Stimulated activated CD4-positive, alpha-beta T cell treated with anti-CD3 and anti-CD28 coated beads, Interleukin-15, amount 100 ng/mL, for 1 hour (primary cell): ENCODE measurements at places on chromosomes 16 and 17.

- DNase-seq = no peak
These were observed 15.7 kb upstream of the RPL38 start for GRCh38 chr17:74187761-74188160.

DNA sequence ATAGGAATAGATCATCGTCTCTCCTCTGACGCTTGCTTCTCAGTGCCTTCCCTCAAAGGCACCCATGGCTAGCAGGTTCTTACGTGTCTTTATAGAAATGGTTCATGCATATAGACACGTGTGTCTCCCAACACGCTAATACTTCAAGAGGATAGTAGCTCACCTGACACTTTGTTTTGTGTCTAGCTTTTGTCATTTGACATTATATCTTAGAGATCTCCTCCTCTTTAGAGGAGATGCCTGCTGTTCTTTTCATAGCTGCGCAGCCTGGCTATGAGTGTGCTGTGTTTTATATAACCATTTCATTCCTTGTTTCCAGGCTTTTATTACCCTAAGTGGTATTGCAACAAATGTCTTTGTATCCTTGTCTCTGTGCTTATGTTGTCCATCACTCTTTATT, 411.7 kb downstream of the CPPED1 start:
- DNase-seq = no peak

DNA sequence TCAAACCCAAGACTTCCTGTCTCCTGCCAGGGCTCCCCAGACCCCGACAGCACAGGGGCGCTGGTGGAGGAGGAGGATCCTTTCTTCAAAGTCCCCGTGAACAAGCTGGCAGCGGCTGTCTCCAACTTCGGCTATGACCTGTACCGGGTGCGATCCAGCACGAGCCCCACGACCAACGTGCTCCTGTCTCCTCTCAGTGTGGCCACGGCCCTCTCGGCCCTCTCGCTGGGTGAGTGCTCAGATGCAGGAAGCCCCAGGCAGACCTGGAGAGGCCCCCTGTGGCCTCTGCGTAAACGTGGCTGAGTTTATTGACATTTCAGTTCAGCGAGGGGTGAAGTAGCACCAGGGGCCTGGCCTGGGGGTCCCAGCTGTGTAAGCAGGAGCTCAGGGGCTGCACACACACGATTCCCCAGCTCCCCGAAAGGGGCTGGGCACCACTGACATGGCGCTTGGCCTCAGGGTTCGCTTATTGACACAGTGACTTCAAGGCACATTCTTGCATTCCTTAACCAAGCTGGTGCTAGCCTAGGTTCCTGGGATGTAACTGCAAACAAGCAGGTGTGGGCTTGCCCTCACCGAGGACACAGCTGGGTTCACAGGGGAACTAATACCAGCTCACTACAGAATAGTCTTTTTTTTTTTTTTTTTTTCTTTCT, 8.1 kb downstream of the SERPINF1 start:
- no peak for DNase-seq

DNA sequence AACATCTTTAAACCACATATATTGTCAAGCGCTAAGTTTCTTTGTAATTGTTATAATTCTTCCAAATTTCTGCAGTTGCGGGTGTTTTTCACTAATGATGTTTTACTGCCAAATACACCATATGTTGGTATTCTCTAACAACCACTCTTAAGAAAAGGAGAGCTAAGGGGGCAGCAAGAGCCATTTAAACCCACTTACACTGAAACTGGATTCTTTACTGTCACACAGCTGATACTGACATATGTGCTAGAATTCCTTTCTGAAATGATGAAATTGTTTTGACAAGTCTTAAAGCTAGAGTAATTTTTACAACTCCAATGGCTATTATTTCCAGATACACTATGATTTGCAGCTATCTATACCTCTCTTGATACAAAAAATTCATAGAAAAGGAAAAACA, 483.1 kb downstream of the CDH11 start:
- no peak for DNase-seq

- DNase-seq = no peak
These were observed 150.8 kb downstream of the SNX11 start for GRCh38 chr17:48258331-48258730.
